Bronchial epithelial cell (primary cell): ENCODE measurements at places on chromosomes 7 and 10. TPM values are rescaled to one million over a fixed set of nuclear protein-coding genes. Genes with fewer than 3 reads are reported as not detected.

- no peak for DNase-seq
Observed at GRCh38 chr7:101843293-101844271, 26.2 kb downstream of the CUX1 start.

DNA sequence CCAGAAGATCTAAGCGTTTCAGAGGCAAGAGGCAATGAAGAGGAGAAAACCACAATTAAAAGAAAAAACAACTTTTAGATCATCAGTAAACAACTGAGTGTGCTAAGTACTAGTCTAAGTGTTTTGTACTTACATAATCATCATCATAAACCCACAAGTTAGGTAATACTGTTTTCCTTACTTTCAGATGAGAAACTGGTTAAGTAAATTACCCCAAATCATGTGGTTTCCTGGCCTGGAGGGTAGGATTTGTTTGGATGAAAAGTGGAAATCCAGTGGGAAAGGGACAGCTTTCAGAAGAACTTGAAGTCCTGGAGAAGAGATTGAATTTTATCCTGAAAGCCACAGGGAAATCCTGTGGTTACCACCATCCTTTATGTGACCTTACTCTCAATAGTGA lies 463.3 kb downstream of the LRMDA start:
- no peak for DNase-seq

DNA sequence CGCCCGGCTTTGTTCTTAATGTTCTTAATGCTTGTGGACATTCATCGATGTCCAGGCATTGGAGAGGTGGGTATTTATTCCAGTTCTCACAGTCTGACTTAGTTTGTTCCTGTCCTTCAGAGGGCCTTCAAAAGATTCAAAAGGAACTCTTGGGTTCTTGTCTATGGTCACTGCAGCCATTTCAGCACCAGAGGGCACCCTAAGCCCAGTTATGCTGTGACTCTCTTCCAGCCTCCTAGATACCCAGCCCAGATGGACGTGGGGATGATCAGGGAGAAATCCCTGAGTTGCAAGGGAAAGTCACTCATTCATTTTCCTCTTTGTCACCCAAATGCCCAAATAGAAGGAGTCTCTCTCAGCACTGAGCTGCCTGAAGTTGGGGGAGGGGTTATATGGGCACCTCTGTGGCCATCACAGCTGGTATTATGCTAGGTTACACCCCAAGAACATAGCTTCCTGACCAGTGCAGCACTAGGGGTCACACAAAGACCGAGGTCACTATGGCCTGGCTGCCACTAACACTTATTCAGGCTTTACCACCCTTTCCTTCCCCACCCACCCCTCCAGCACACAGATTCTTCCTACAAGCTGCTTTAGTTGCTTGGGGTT lies 26.5 kb upstream of the CCDC126 start:
- peak; percentile 70 for DNase-seq

DNA sequence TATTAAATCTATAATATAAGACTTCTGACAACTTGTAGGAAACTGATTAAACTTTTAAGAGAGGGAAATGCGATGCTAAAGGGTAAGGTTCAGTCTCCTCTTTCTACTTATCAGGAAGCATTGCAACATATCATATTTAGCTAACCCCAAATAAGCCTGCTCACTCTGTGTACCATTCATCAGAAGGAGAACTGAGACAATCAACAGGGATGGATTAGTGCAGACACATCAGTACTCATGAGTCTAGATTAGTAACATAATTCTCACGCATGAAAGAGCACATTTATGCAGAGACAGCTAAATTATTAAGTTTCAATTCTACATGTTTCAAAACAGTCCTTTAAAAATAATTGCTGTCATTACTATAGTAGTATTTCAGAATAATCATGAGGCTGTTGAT lies 354.2 kb upstream of the ZWINT start:
- no peak for DNase-seq

DNA sequence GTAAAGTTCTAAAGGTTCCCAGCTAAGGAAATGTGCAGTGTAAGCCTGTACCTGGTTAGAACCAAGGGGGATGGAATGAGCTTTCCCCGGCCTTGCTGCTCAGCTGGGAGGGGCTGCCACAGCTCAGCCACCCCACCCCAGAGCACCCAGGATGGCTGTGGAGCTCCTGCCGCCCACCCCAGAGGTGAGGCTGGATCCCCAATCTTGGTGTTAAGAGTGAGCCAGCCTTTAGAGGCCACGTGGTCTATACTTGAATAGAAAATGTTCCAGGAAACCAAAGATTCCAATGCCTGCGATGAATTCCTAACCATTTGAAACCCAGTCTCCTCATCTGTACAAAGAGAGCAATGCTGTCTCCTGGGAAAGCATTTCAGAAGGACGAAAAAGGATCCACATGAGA lies 16.5 kb downstream of the DIP2C start:
- no peak for DNase-seq

DNA sequence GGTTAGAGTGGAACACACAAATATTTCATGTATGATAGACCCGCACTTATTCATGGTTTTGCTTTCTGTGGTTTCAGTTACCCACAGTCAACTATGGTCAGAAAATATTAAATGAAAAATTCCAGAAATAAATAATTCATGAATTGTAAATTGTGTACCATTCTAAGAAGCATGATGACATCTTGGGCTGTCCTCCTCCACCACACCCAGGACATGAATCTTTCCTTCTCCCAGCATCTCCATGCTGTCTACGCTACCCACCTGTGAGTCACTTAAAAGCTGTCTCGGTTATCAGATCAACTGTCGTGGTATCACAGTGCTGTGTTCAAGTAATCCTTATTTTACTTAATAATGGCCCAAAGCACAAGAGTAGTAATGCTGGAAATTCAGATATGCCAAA lies 419.6 kb upstream of the NRP1 start:
- no peak for DNase-seq

Gene TAS2R5
- total RNA-seq: 3.9 and 5.1 TPM in 2 replicates

- DNase-seq: peak; percentile 68
Observed at GRCh38 chr10:72802763-72803505, 90.6 kb upstream of the OIT3 start.

Gene LIPF
- total RNA-seq: not detected in 2 replicates
